M059J (cell line): ENCODE measurements at places on chromosomes 2 and 18. TPM values are rescaled to one million over a fixed set of nuclear protein-coding genes. Genes with fewer than 3 reads are reported as not detected.

Gene PJVK
- not detected in 2 replicates for total RNA-seq

Gene TRIM54
- total RNA-seq: 0.05 TPM in 1 of 2 replicates, not detected in the other

Gene CYP27C1
- 0.96 and 1.7 TPM in 2 replicates for total RNA-seq

Gene CD8B2
- total RNA-seq: 0.10 TPM in 1 of 2 replicates, not detected in the other

Gene CDH20
- not detected in 2 replicates for total RNA-seq

Gene ASXL3
- not detected in 2 replicates for total RNA-seq

Gene ACOXL
- not detected in 2 replicates for total RNA-seq

Gene KIF3C
- 6.3 and 11.1 TPM in 2 replicates for total RNA-seq

Gene SLC9A4
- total RNA-seq: not detected in 2 replicates

Gene LYG2
- 0.84 TPM in 1 of 2 replicates, not detected in the other for total RNA-seq

Gene GYPC
- total RNA-seq: 4.1 and 7.4 TPM in 2 replicates

Gene NCKAP5
- 3.6 and 6.5 TPM in 2 replicates for total RNA-seq

Gene C2orf92
- 1.1 TPM in 1 of 2 replicates, not detected in the other for total RNA-seq

Gene PLB1
- total RNA-seq: 0.91 and 1.5 TPM in 2 replicates

Gene FRZB
- 0.10 and 0.71 TPM in 2 replicates for total RNA-seq

Gene OBSL1
- 44.2 and 81.4 TPM in 2 replicates for total RNA-seq

Gene SULT1C2
- total RNA-seq: 0.22 TPM in 1 of 2 replicates, not detected in the other

Gene CHRNG
- total RNA-seq: not detected in 2 replicates

Gene C1QL2
- total RNA-seq: not detected in 2 replicates

Gene TMEM127
- total RNA-seq: 33.8 and 45.3 TPM in 2 replicates

Gene LIMS3
- 0.17 and 2.3 TPM in 2 replicates for total RNA-seq

Gene DLGAP1
- total RNA-seq: not detected in 2 replicates

Gene RNF25
- 36.1 and 40.0 TPM in 2 replicates for total RNA-seq

Gene MROH2A
- not detected in 2 replicates for total RNA-seq

Gene EPG5
- total RNA-seq: 15.9 and 29.0 TPM in 2 replicates

Gene MRPS9
- total RNA-seq: 18.8 and 21.2 TPM in 2 replicates

Gene PDE1A
- total RNA-seq: 3.7 and 4.8 TPM in 2 replicates

Gene CGREF1
- total RNA-seq: 0.17 and 0.84 TPM in 2 replicates

Gene OSR1
- total RNA-seq: 0.15 TPM in 1 of 2 replicates, not detected in the other

Gene AQP12B
- not detected in 2 replicates for total RNA-seq

Gene GAREM2
- 0.20 TPM in 1 of 2 replicates, not detected in the other for total RNA-seq

Gene UGP2
- 98.4 and 125 TPM in 2 replicates for total RNA-seq

Gene HAAO
- not detected in 2 replicates for total RNA-seq

Gene TMEM247
- total RNA-seq: not detected in 2 replicates

Gene HOXD8
- 0.49 and 0.84 TPM in 2 replicates for total RNA-seq

Gene MAP3K19
- not detected in 2 replicates for total RNA-seq

Gene FOXD4L1
- total RNA-seq: 0.07 TPM in 1 of 2 replicates, not detected in the other

Gene TXNDC2
- 0.44 and 1.6 TPM in 2 replicates for total RNA-seq

Gene IL37
- 0.30 TPM in 1 of 2 replicates, not detected in the other for total RNA-seq

Gene DIPK1C
- not detected in 2 replicates for total RNA-seq

Gene TMEFF2
- total RNA-seq: 0.12 and 0.34 TPM in 2 replicates

Gene LINC00305
- not detected in 2 replicates for total RNA-seq

Gene IL18RAP
- not detected in 2 replicates for total RNA-seq

Gene LRPPRC
- total RNA-seq: 36.8 and 46.7 TPM in 2 replicates

Gene SAG
- not detected in 2 replicates for total RNA-seq

Gene SIX3
- not detected in 2 replicates for total RNA-seq

Gene AQP12A
- total RNA-seq: not detected in 2 replicates

Gene EFHD1
- 0.49 and 1.7 TPM in 2 replicates for total RNA-seq

Gene ASTL
- total RNA-seq: 0.17 TPM in 1 of 2 replicates, not detected in the other

Gene MBD1
- total RNA-seq: 64.0 and 64.1 TPM in 2 replicates

Gene EVA1A
- total RNA-seq: 122 and 124 TPM in 2 replicates

Gene DYSF
- total RNA-seq: 0.27 and 0.81 TPM in 2 replicates

Gene FBLN7
- 3.0 and 3.9 TPM in 2 replicates for total RNA-seq

Gene CCDC150
- total RNA-seq: 3.7 and 3.9 TPM in 2 replicates

Gene ANKRD62
- total RNA-seq: not detected in 2 replicates

Gene UNC80
- total RNA-seq: not detected in 2 replicates

Gene TUBB8B
- total RNA-seq: not detected in 2 replicates

Gene CCT7
- total RNA-seq: 246 and 380 TPM in 2 replicates

Gene FKBP1B
- total RNA-seq: 6.6 and 9.7 TPM in 2 replicates
